ENCODE measurements at places on chromosomes 16 and 17.

GRCh38 chr16:19005561-19006445, 22.1 kb downstream of the TMC7 start:
- DNase-seq: no peak

GRCh38 chr17:6684881-6685767, 28.0 kb downstream of the SLC13A5 start:
- DNase-seq: no peak

- peak; percentile 43 for DNase-seq
These were observed 19.7 kb downstream of the FBXO31 start for GRCh38 chr16:87363771-87364455.

DNA sequence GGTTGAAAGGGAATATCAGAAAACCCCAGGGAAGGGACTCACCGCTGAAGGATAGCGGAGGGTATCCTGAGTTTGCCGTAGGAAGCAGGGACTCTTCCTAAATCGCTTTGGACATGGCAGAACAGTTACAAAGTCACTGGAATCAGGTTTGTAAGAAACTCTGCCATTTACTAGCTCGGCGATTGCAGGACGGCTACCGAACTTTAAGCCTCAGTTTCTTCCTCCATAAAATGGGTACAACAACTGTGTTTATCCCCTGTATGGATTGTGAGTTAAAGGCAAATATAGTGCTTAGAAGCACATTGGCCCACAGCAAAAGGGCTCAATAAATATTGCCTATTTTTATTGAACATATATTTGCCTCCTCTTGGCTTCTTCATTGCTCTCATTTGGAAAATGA, 90.6 kb downstream of the MAF start:
- no peak for DNase-seq

GRCh38 chr17:49779739-49780231, 8.7 kb upstream of the KAT7 start:
- DNase-seq: peak; percentile 34

- no peak for DNase-seq
These were observed 6.8 kb downstream of the SLC13A2 start for GRCh38 chr17:28480278-28480677.

Measured in NCI-H1092 treated with DMSO at 0.1 percent for 48 hours (cell line).